ENCODE measurements at places on chromosomes 3 and 15.

DNA sequence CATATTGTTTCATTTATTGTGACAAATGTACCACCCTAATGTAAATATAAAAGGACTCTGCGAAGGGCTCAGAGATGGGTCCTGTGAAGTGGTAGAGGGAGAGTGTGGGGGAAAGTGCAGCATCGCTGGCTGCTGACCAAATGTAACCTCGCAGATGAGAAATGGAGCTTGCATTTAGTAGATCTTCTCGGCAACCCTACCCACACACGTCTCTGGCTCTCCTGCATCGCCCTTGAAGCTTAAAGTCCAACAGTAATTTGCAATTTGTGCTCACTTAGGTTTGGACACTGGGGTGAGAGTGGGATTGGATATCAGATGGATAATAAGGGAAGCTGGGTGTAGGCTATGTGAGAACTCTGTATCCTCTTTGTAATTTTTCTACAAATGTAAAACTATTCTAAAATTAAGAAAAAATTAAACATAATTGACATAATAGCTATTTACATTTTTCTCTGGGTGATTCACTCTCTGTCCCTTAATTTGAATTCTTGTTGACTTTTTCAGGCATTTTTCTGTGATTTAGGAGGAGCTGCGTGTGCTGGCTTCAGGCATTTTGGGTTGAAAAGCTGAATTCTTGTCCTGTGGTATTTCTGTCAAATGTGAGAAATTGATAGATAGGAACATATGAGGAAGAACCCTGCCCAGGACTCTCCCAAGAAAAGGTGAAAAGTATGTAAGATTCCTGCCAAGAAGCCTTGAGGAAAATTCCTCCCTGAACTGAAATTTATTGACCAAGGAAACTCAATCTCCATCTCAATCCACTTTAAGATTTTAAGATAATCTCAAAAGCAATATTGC, 524.7 kb upstream of the MCTP2 start:
- no peak for DNase-seq

GRCh38 chr3:64717872-64718613, 30.2 kb upstream of the ADAMTS9 start:
- DNase-seq: no peak

DNA sequence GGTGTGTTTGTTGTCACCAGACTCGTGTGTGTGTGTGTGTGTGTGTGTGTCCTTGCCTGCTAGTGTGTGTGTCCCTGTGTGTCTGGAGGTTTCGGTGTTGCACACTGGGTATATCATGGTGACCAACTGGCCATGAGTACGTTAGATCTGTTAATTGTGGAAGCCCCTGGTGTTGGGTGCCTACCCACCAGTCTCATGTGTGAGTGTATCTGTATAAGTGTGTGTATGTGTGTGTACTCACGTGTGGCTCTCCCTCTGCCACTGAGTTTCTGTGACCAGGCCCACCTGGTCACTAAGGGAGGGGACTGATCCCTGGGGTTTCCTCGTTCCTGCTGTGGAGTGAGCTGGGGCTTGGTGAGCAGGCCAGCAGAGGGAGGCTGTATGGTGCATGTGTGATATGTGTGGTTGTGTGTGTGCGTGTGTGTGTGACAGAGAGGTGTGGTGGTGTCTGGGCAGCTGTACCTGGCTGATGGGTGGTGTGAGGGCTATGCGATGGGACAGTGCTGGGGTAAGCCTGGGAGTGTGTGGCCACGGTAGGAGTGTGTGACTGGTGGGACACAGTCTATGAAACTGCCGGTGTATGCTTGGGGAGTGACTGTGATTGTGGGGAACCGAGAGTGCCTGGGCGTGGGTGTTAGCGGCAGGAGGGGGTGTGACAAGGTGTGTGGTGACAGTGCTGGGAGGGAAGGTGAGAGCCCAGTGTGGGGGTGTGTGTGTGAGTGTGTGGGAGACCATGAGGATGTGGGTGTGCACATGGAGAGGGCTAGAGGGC, 1.8 kb downstream of the PRKCD start:
- DNase-seq: no peak

GRCh38 chr3:134846911-134847317, 51.9 kb downstream of the EPHB1 start:
- peak; percentile 73 for DNase-seq

DNA sequence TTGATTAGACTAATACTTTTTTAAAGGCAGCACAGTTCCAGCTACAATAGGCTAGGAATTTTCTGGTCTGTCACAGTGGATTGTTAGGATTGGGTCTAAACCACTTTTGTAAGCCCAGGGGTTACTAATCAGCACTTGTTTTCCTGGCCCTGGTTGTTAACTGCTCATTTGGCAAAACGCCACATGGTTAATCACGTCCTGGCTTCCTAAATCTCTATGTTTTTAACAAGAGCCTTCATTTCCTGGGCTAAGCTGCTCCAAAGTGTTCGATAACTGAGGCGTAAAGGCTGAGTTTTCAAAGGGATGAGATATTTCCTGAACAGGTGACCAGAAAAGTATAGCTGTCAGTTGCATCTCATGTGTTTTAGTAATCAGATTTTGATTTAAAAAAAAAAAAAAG, 38.9 kb upstream of the CLRN1 start:
- peak; percentile 69 for DNase-seq

DNA sequence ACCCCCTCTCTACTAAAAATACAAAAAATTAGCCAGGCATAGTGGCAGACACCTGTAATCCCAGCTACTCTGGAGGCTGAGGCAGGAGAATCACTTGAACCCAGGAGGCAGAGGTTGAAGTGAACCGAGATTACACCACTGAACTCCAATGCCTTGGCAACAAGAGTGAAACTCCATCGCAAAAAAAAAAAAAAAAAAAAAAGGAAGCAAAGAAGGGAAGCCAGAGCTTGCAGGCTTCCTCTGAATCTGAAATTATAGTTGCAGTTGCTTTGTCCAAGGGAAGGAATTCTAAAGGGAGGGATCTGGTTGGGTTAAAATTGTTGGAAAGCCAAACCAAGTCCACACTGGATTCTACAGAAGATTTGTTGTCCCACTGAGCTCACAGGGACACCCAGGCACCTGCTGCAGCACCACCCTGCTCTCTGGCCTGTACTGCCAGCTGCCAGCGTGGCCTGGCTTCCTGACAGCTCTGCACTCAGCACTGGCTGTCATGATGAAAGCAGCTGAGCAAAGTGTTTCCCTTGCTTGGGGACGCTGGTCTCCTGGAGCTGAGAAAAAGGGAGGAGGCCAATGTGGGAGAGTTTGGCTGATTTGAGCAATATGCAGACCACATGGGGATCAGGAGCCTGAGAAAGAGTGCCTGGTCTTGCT, 88.8 kb upstream of the HES1 start:
- no peak for DNase-seq

GRCh38 chr3:128804811-128805155, 74.6 kb upstream of the ACAD9 start:
- DNase-seq: no peak

- no peak for DNase-seq
These were observed 349.6 kb downstream of the ZIC1 start for GRCh38 chr3:147758771-147759170.

DNA sequence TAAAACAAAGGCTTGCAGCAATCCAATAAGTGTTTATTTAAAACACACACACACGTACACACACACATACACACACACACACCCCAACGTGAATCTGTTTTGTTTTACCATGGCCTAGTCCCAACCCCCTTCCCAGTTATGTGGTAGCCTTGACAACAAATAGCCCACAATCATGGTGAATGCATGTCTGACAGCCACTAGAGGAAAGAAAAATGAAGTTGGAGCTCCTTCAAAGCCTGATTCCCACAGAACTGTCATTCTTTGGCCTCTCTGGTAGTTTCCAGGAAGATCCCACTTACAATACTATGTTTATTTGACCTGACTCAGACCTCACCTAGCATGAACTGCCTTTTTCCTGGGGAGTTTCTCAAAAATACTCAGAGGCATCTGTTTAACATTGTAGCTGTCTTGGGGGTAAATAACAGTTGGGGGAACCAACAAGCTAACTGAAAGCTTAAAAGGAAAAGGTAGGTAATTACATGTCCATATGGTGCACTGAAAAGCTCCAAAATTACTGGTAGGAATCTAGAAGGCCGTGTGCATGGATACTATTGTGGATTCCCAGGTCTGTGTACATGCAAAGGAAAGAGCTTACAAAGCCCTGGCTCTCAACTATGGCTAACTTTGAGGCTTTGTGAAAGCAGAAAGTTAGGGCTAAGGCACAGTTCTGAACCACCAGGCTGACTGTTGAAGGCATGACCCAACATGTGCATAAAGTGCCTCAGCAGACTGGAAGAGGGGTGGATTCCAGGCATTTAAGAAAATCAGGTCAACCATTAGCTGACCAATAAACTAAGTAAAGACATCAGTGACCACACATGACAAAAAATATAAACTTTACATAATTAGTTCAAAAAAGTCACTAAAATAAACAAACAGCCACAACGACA, 65.3 kb downstream of the FAIM start:
- no peak for DNase-seq

- DNase-seq: no peak
These were observed 40.5 kb downstream of the ZIC1 start for GRCh38 chr3:147449669-147450068.

GRCh38 chr3:46100812-46101211, 73.5 kb upstream of the XCR1 start:
- no peak for DNase-seq

GRCh38 chr15:95698951-95699350, 631.5 kb upstream of the NR2F2 start:
- no peak for DNase-seq

- DNase-seq: no peak
These were observed 24.4 kb downstream of the ATP2C1 start for GRCh38 chr3:130918328-130918727.

DNA sequence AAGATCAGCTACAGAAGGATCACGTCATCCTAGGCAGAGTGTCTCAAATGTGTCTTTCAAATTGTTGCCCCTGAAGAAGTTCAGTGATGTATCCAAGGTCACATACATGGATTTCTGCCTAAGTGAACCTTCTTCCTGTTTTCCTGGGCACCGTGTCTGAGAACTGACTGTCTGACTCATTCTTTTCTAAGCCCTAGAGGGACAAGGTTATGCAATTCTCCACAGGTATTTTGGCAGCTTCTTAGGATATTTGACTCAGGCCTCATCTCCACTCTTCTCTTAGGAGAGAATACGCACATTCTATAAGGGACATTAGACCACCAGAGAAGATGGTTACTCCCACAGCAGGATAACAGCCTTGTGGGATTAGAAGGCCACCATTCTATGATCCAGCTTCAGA, 391.9 kb upstream of the THBS1 start:
- no peak for DNase-seq

GRCh38 chr3:156448300-156448699, 106.6 kb downstream of the SSR3 start:
- peak; percentile 27 for DNase-seq

DNA sequence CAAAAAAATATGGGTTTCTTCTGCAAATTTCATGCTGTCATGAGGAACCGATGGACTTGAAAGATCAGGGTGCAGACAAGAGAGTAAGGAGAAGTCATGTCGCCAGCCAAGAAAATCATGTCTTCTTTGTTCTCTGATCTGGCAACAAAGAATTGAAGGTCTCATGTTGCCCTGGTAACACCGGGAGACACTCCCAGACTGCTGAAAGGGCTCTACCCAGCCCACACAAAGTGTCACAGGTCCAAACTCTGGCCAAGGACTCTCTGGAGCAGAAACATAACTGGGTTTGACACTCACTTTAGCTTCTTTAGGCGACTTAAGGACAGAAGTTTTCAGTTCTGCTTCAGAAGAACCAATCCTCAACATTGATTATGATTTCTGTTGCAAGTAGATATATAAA, 42.9 kb downstream of the SIDT1 start:
- DNase-seq: no peak

DNA sequence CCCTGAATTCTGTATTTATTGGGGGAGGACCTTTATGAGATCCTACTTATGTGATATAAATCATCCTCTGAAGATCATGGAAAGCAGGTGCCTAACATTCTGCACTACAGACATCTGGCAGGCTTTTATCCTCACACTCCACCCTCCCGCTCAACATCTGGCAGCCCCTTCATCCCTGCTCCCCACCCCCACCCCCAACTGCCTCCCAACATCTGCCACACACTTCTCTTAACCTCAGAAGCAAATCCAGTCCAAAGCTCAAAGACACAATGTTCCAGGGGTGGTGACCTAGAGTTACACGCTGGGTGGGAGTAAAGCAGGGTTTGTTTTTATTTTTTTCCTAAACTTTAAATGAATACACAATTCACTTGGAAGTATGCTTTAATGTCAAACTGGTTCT, 184.5 kb upstream of the ATP11B start:
- no peak for DNase-seq

DNA sequence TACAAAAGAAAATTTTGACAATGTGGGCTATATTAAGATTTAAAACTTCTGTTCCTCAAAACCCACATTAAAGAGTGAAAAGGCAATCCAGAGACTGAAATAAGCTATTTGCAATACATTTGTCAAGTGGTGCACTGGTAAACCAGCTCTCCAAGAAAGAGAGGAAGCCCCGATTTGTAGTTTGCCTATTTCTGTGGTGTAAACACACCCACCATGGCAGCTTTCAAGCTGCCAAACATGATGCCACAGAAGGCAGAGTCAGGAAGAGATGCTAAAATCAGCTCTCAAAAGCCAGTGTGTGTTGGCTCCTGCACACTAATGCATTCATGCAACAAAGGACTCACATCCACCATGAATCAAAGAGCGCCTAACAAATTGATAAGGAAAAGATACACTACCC, 17.5 kb downstream of the RFTN1 start:
- no peak for DNase-seq

GRCh38 chr15:31459400-31459748, 132.7 kb downstream of the KLF13 start:
- no peak for DNase-seq

DNA sequence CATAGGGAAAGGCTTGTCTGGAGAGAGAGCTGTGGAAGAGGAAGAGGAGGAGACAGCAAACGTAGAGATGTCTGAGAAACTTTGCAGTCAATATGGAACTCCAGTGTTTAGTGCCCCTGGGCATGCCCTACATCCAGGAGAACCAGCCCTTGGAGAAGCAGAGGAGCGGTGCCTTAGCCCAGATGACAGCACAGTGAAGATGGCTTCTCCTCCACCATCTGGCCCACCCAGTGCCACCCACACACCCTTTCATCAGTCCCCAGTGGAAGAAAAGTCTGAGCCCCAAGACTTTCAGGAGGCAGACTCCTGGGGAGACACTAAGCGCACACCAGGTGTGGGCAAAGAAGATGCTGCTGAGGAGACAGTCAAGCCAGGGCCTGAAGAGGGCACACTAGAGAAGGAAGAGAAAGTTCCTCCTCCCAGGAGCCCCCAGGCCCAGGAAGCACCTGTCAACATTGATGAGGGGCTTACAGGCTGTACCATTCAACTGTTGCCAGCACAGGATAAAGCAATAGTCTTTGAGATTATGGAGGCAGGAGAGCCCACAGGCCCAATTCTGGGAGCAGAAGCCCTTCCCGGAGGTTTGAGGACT, 6.9 kb downstream of the MAP1A start:
- no peak for DNase-seq

- DNase-seq: no peak
These were observed 71.1 kb downstream of the MYO1E start for GRCh38 chr15:59301527-59301926.

- DNase-seq: no peak
These were observed 109.8 kb upstream of the TRPM1 start for GRCh38 chr15:31211353-31211752.

GRCh38 chr15:68580883-68581155, 2.0 kb downstream of the CORO2B start:
- DNase-seq: no peak

All from RKO (cell line).